ENCODE measurements at places on chromosomes 12 and 14.

- peak; percentile 82 for DNase-seq
These were observed 110.0 kb downstream of the CCDC60 start for GRCh38 chr12:119444462-119445044.

GRCh38 chr14:68695856-68696255, 97.0 kb downstream of the ZFP36L1 start:
- no peak for DNase-seq

DNA sequence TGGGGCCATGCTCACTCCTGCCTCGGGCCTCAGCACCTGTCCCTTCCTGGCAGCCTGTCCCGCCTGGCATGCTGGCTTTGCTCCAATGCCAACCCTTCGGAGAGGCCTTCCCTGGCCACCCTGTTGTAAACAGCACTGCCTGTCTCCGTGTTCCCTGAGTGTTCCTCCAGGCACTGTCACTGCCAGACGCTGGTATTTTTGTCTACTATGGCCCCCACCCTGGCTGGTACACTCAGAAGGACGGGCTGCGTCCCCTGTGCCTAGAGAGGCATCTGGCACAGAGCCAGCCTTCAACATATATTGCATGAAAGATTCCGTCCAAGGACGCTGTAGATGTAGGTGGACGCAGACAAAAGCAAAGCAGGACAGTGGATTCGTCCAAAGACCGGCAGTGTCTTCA, 2.7 kb upstream of the ASPG start:
- DNase-seq: no peak

- DNase-seq: no peak
These were observed 202.7 kb upstream of the GARIN6 start for GRCh38 chr12:99444859-99445316.

- DNase-seq: no peak
These were observed 45.5 kb downstream of the ACADS start for GRCh38 chr12:120771097-120771496.

DNA sequence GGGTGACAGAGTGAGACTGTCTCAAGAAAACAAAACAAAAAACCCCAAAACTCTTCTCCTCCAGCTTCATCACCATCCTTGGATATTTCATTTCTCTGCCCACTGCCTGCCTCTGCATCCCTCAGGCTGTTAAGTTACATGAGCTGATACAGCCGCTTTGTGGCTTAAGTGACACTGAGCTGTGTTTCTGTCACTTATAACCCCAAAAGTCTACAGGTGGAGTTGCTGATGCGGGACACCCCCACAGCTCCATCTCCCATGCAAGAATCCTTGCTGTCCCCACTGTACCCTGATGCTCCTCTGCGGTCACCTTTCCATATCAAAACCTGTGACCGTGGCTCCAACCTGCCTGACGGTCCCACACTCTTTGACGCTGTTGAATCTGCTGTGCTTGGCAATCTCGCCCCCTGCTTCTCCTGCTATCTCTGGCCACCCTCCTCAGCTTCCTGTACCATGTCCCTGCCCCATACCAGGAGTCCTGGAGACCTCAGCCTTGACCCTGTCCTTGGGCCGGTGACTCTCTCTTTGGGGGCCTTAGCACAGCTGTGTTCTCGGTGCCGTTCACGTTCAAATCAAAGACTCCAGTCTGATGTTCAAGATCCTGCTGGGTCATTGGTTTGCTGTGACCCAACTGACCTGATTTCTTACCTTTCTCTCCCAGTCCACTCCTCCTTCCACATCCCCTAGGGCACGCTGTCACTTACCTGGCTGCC, 20.3 kb downstream of the HVCN1 start:
- DNase-seq: no peak

DNA sequence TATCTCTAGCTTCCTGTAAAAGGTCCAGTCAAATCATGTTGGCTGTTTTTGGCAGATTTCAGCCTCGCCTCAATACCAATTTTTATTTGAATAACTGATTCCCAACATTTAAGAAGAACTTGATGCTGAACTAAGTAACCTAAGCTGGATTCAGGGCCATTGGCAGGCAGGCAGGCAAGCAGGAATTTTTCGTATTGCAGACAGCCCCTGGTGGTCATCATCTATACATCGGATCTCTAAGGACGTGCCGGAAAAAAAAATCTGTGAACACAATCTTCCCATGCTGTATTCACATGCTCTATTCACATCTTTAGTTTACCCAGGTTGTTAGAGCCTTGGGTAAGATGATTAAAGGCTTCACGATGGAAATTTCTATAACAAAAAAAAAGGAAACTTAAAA, 7.0 kb downstream of the VCPKMT start:
- no peak for DNase-seq

DNA sequence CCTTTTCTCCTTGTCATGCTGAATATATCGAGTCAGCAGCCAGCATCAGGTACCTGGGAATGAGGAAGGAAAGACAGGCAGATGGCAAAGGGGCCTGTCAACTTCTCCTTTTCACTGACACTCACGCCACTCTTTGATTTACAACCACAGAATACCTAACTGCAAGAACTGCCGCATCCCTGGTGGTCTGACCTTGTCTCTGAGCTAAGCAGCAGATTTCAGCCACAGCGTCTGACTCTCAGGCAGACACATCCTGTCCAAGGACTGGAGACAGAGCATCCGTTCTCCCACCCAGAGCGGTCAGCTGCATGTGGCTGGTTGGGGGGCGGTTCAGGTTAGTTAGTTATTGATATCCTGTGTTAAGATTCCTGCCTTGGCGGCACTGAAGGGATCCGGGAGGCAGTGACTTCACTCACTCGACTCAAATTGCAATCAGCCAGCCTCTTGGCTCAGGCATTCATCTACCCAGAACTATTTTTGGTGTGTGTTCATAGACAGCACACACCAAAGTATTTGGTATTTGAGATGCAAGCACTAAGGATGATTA, 11.2 kb upstream of the MAP1LC3B2 start:
- DNase-seq: no peak

DNA sequence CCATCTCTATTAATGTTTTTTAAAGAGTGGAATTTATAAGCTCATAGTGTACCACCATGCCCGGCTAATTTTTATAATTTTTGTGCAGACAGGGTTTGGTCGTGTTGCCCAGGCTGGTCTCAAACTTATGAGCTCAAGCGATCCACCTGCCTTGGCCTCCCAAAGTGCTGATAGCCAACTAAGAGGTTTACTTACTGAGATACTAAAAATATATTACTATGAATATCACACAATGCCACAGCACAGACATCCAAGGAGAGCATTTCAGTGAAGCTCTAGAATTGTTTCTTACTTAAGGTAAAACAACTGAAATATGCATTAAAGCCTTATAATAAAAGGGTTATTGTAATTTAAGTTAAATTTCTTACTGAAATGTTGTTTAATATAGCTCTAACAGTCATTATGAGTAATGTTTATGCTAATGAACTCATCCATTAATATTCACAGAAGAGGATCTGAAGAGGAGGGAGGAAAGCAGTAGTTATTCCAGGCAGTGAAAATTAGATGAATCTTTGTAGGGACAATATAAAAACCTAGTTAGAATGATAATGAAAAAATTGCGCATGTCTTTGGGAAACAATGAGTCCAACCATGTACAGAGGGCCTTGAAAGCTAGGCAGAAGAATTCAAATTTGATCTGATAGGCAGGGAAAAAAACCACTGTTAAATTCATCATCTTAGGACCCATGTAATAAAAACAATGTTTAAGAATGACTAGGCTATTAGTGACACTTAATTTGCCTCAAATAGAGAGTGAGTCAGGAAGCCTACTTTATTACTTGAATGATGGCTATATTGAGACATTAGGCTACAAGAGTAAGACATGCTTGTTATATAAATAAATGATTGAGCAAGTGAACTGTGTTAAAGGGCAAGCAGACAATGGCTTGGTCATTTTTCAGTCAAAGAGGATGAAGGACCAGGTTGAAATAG, 99.2 kb downstream of the SLC41A2 start:
- no peak for DNase-seq

GRCh38 chr14:92726933-92727262, 21.5 kb downstream of the LGMN start:
- DNase-seq: no peak

- DNase-seq: no peak
These were observed 118.1 kb downstream of the RERGL start for GRCh38 chr12:17971850-17972249.

DNA sequence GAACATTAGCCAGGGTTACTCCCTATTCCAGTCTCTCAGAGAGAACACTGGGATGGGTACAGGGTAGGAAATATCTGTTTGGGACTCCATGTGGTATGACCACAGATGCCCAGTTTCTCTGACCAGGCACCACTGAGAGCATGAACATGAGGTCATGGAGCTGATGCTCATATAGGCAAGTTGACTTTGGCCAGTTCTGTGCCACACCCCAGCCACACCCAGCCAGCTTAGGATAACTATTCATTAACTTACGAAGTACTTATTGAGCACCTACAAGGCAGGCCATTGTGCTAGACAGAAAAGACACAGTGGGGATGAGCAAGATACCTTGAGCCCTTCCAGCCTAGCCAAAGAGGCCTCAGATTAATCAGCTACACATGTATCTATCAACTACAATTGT, 262.5 kb downstream of the DPF3 start:
- no peak for DNase-seq

GRCh38 chr12:68794653-68795251, 13.2 kb upstream of the MDM2 start:
- DNase-seq: no peak

GRCh38 chr12:12147111-12147510, 76.4 kb downstream of the BCL2L14 start:
- no peak for DNase-seq
